Coronary artery (tissue), 2 donors: ENCODE measurements at places on chromosomes 1 and 21.

DNA sequence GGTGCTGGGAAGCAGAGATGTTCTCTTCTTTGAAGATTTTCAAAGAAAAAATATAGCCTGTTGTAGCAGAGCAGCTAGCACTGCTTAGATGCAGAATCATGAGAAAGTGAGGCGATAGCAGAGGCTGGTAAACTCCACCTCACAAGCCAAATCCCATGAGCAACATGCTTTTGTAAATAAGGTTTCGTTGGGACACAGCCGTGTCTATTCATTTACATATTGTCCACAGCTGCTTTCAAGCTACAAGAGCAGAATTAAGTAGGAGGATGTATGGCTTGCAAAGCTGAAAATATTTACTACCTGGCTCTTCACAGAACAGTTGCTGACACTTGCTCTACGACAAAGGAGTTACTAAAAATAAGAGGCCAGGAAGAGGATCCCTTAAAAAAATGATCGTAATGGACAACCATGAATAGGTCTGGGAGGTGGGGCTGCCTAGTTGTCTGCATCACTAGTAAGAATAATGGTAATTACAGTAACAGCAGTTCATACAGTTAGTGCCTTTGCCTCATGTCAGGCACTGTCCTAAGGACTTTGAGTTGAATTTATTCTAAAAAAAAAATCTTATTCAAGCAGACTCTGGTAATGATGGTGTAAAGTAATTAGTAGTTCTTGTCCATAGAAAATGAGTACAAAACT lies 622.0 kb downstream of the KIF26B start:
- no peak for DNase-seq

DNA sequence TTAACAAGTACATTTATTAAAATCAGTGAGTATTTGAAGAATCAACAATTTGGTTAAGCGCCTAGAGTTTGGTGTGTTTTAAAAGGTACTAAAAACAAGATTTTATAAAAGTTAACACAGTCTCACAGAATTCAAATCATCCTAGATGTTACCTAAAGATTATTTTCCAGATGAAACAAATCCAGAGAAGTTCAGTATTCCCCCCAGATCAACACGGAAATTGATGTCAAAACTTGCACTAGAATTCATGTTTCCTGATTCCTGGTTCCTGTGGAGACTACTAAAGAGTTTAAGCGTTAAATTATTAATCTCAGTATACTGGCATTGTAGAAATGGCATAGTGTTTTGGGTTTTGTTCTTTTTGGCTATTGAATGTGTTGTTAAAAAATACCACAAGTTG lies 1.4 kb downstream of the PTBP2 start:
- DNase-seq: no peak

- DNase-seq: no peak
Observed at GRCh38 chr1:167722870-167723251, 1.1 kb downstream of the MPZL1 start.

- no peak for DNase-seq
Observed at GRCh38 chr1:66274634-66275033, 259.3 kb upstream of the SGIP1 start.

- DNase-seq: no peak
Observed at GRCh38 chr1:88454781-88455180, 229.3 kb upstream of the PKN2 start.

DNA sequence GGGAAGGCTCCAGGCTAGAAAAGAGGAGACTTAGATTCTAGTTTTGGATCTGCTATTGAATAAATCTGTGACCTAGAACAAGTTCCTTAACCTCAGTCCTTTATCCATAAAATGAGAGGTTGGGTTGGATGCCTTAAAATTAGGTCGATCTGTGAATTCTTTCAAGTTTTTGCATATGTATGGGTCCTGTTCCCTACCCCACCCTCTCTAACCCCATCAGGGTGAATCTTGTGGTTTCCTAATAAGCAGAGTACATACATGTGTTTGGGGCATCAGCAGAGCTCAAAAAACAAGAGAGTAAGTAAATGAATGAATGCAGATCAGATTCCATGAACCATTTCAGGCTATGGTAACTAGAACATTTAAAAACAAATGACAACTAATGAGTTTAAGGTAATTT lies 6.2 kb downstream of the SPRR4 start:
- DNase-seq: no peak

- no peak for DNase-seq
Observed at GRCh38 chr1:161128591-161129420, 3.7 kb downstream of the DEDD start.

- no peak for DNase-seq
Observed at GRCh38 chr1:107451715-107452114, 310.9 kb downstream of the NTNG1 start.

DNA sequence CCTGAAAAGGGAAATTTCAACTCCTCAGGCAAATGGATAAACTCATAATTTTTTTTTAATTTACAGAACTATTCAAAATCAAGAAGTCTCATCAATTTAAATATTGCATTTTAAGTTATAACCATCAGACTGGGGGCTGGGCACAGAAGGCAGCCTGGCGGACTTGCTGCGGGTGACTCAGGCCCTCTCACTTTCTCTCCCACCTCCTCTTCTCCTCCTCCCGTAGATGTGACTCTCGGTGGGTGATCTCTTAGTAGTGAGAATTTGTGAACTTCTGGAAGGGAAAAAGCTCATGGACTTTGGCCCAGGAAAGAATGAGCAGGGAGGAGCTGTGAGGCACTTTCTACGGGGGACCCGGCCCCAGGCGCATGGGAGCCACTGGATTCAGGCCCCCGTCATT lies 32.9 kb downstream of the CLIC6 start:
- no peak for DNase-seq
